ENCODE measurements at places on chromosomes 7 and 10.

DNA sequence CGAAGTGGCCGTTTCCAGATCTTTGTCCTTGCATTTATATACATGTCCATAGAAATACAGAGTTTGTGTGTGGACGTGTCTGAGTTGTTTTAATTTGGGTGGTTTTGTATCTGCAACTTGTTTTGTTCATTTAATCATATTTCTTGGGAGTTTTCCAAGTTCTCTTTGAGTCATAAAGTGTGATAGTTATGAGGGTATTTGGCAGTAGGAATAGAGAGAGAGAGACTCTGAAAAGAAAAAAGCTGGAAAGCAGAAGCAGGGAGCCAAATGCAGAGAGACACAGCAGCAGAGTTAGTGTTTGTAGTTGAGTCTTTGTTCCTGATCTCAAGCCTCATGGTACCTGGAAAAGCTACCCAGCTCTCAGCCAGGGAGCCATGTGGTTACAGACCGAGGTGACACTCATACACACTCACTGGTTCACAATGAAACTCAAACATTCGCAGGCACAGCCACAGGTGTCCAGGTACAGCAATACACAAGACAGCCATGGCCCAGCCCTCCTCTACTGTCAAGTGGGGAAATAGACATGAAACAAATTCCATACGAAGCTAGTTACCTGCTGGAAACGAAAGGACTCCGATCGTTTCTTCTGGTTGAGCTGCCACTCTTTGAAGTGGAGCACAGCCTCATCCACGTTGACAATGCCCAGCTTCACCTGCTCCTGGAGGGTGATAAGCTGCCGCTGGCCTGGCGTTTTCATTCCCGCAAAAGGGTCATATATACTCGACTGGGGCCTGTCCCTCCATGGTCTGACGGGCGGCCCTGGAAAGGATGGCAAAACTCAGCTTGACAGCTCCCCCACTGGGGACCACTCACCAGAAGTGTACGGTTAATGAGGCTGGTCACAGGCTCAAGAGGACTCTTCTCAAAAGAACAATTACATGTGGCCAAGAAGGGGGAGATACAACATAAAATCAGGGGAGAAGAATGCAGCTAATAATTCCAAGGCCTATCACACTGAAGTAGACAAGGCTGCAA lies 33.3 kb upstream of the TM9SF3 start:
- peak overlapping the region; percentile 64 for H3K27ac ChIP-seq
- no peak overlapping the region for H3K4me3 ChIP-seq
- no peaks in the 10 kb centered on the region for H3K27me3 ChIP-seq
- no peaks in the 10 kb centered on the region for H3K36me3 ChIP-seq
- no peaks in the 10 kb centered on the region for H3K4me1 ChIP-seq

DNA sequence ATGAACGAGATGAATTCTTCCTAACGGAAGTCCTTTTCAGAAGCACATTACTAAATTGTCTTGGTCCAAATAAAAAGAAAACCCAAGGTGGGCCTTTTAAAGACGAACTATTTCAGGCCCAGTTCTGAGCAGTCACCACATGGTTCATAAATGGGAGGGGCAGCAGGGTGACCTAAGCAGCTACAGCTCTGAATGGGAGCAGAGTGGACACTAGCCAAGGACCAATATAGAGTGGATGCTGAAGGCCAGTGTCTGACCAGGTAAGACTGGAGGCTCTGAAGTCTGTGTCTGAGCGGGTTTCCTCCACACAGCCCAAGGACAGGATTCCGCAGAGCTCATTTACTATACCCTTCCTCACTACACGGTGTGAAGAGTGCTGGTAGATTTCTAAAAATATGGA lies 159.1 kb downstream of the TMEM26 start:
- peak overlapping the region; percentile 61 for H3K27ac ChIP-seq
- no peaks in the 10 kb centered on the region for H3K27me3 ChIP-seq
- H3K36me3 ChIP-seq = no peaks in the 10 kb centered on the region
- ATAC-seq = peak; percentile 63
- H3K4me3 ChIP-seq = no peak overlapping the region

DNA sequence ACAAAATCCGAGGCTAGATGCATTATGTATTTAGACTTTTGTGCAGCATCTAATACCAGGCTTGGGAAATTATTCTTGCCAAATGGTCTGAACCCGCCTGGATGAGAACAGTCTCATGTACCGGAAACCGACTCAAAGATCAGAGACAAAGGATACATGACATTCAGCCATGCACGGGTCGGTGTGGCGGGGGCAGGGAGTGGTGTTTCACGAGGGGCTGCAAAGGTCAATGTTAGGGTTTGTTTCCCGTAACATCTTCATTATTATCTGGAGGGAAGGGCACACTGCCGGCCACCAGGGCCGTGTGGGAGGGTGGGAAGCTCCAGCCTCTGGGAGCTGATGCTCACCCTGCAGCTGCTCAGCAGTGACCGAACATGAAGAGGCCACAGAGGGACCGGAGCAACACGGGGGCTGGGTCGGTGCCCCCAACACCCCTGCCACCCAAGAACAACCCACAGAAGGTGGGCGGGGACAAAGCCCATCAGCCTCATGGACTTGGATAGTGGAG lies 23.1 kb downstream of the CNPY1 start:
- no peak overlapping the region for H3K4me3 ChIP-seq
- H3K36me3 ChIP-seq = no peaks in the 10 kb centered on the region
- H3K27ac ChIP-seq = no peak overlapping the region
- no peaks in the 10 kb centered on the region for H3K4me1 ChIP-seq
- H3K27me3 ChIP-seq = peaks cover 82% of the 10 kb centered on the region
- no peak for ATAC-seq

DNA sequence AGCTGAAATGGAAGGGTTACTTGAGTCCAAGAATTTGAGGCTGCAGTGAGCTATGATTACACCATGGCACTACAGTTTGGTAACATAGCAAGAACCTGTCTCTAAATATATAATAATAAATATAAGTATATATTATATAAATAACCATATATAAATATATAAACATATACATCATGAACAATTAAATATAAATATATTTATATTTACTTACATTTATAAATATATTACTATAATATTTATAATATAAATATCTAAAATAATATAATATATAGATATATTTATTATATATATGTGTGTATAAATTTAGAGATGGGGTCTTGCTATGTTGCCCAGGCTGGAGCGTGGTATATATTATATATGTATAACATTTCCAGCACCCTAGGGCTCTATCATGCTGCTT lies 42.4 kb upstream of the LYZL1 start:
- no peak for ATAC-seq
- peaks cover 38% of the 10 kb centered on the region for H3K27me3 ChIP-seq
- no peaks in the 10 kb centered on the region for H3K4me1 ChIP-seq
- H3K27ac ChIP-seq = no peak overlapping the region

DNA sequence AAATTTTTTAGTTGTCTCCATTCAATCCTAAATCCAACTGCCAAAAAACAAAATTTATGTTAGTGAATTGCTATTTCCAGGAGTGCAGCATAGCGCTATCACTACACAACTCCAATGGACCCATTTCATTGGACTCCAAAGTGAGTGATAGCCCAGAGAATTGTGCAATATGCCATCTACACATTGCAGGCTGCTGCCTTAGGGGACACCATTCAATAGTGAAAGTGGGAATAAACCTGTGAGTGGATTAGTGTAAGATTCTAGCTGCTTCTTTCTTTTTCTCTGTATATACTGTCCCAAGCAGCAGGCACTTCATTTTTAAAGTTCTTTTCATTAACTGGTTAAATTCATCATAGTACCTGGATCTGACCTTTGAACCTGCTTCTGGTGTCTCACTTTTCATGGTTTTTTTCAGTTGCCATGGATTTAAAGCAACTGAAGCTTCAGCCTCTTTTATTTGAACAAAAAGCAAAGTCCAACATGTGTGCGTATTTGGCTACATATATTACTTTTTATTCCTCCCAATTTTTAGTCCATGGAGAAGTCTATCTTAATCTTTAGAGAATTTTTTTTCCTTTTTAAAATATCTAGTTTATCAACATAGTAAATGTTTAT lies 97.3 kb downstream of the DGKB start:
- no peaks in the 10 kb centered on the region for H3K27me3 ChIP-seq
- no peak overlapping the region for H3K27ac ChIP-seq
- ATAC-seq = no peak
- no peak overlapping the region for H3K4me3 ChIP-seq

Measured in gastroesophageal sphincter (tissue), 4 donors.